ENCODE measurements at places on chromosomes 1 and 21. TPM values are rescaled to one million over a fixed set of nuclear protein-coding genes. Genes with fewer than 3 reads are reported as not detected.
A peak's percentile ranks its signal among the peaks of the same experiment; 100 is the strongest.

Gene SPRR2E
- not detected for total RNA-seq

Gene BSND
- total RNA-seq: not detected

Gene DNAJC28
- 2.1 TPM for total RNA-seq

Gene MTARC2
- 56.6 TPM for total RNA-seq

Gene OVAAL
- total RNA-seq: not detected

Gene ADAMTS4
- total RNA-seq: 1.4 TPM

Gene CAMSAP2
- total RNA-seq: 30.7 TPM

DNA sequence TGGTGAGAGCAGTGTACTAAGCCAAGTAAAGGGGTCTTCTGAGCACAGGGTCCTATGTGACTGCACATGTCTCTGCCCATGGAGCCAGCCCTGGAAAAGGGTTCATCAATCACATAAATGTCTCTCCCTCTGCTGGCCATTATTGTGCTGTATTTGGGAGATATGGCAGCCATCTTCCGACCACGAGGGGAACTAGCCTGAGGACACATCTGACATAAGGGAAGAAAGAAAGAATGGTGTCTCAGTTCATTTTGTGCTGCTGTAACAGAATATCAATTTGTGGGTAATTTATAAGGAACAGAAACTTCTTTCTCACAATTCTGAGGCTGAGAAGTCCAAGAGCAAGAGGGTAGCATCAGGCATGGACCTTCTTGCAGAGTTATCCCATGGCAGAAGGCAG is 55.1 kb upstream of the GJA5 start:
- DNase-seq: no peak
- peaks cover 19% of the 10 kb centered on the region for H3K4me1 ChIP-seq
- H3K27ac ChIP-seq: no peak overlapping the region
- H3K36me3 ChIP-seq: no peaks in the 10 kb centered on the region

GRCh38 chr1:193060938-193061337 is 1.5 kb downstream of the RO60 start:
- H3K4me3 ChIP-seq: peak overlapping the region; percentile 66
- H3K36me3 ChIP-seq: no peaks in the 10 kb centered on the region
- peaks cover 28% of the 10 kb centered on the region for H3K4me1 ChIP-seq
- no peak for DNase-seq
- no peaks in the 10 kb centered on the region for H3K27me3 ChIP-seq
- H3K27ac ChIP-seq: no peak overlapping the region

GRCh38 chr1:11842154-11843041 is 5.2 kb downstream of the NPPA start:
- no peaks in the 10 kb centered on the region for H3K27me3 ChIP-seq
- peaks cover 12% of the 10 kb centered on the region for H3K4me1 ChIP-seq
- peaks cover 83% of the 10 kb centered on the region for H3K36me3 ChIP-seq
- peak; percentile 66 for DNase-seq
- H3K4me3 ChIP-seq: no peak overlapping the region

- H3K4me3 ChIP-seq: no peak overlapping the region
- DNase-seq: no peak
- peaks cover 27% of the 10 kb centered on the region for H3K36me3 ChIP-seq
- peaks cover 28% of the 10 kb centered on the region for H3K4me1 ChIP-seq
- no peaks in the 10 kb centered on the region for H3K27me3 ChIP-seq
Measured at GRCh38 chr1:1377540-1378205, 2.7 kb upstream of the AURKAIP1 start.

GRCh38 chr1:51927029-51927428 is 48.5 kb upstream of the NRDC start:
- no peak for DNase-seq
- no peaks in the 10 kb centered on the region for H3K4me1 ChIP-seq
- no peaks in the 10 kb centered on the region for H3K36me3 ChIP-seq
- H3K4me3 ChIP-seq: no peak overlapping the region
- H3K27me3 ChIP-seq: peaks cover 27% of the 10 kb centered on the region
- H3K27ac ChIP-seq: no peak overlapping the region

GRCh38 chr1:43608827-43609226 is 41.1 kb upstream of the KDM4A start:
- no peak for DNase-seq
- no peaks in the 10 kb centered on the region for H3K27me3 ChIP-seq
- no peak overlapping the region for H3K4me3 ChIP-seq
- H3K36me3 ChIP-seq: peaks cover 70% of the 10 kb centered on the region
- H3K4me1 ChIP-seq: no peaks in the 10 kb centered on the region

GRCh38 chr1:53957194-53957818 is 11.2 kb downstream of the LRRC42 start:
- H3K36me3 ChIP-seq: peaks cover 50% of the 10 kb centered on the region
- H3K4me1 ChIP-seq: peaks cover 18% of the 10 kb centered on the region
- H3K4me3 ChIP-seq: no peak overlapping the region
- no peak for DNase-seq

- no peak overlapping the region for H3K4me3 ChIP-seq
- H3K4me1 ChIP-seq: peaks cover 5% of the 10 kb centered on the region
- no peak for DNase-seq
- peak overlapping the region; percentile 7 for H3K27ac ChIP-seq
- no peaks in the 10 kb centered on the region for H3K36me3 ChIP-seq
Measured at GRCh38 chr1:110465038-110465813, 14.3 kb downstream of the PROK1 start.

DNA sequence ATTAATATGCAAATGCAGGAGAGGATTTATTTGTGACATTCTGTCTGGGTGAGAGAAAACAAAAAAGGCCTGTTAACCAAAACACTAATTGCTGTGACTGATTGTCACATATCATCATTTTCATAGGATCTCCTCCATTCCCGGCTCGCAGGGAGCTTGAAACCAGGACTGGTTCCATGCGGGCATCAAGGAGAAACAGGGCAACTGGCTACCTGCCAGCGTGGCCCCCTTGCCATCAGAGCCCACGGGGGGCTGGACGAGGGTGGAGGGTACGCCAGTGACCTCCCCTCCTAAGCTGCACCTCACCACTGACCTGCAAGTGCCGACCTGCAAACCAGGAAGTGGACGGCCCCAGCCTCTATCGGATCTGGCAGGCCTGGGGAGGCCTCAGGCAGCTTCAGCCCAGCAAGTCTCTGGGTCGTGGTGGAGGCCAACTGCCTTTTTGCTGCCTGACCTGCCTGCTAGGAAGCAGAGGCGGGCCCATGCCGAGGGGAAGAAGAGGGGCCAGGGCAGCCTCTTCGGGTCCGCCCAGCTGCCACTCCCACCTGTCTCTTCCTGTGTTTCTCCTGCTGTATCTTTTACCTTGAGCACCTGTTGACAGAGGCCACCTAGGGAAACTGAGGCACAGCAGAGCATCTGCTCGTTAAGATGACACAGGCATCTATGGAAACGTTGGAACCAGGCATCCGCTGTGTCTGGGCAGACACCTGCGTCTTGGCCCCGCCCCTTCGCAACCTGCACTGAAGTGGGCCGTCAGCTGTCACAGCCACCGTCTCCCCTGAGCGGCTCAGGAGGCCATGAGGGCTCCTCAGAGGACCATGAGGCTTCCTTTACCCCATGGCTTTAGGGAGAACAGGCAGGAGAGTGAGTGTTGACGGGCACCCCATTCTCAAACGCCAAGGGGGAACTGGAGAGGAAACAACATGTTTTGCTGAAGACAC is 74.8 kb downstream of the CASZ1 start:
- H3K4me1 ChIP-seq: peaks cover 47% of the 10 kb centered on the region
- H3K4me3 ChIP-seq: no peak overlapping the region
- no peaks in the 10 kb centered on the region for H3K36me3 ChIP-seq

DNA sequence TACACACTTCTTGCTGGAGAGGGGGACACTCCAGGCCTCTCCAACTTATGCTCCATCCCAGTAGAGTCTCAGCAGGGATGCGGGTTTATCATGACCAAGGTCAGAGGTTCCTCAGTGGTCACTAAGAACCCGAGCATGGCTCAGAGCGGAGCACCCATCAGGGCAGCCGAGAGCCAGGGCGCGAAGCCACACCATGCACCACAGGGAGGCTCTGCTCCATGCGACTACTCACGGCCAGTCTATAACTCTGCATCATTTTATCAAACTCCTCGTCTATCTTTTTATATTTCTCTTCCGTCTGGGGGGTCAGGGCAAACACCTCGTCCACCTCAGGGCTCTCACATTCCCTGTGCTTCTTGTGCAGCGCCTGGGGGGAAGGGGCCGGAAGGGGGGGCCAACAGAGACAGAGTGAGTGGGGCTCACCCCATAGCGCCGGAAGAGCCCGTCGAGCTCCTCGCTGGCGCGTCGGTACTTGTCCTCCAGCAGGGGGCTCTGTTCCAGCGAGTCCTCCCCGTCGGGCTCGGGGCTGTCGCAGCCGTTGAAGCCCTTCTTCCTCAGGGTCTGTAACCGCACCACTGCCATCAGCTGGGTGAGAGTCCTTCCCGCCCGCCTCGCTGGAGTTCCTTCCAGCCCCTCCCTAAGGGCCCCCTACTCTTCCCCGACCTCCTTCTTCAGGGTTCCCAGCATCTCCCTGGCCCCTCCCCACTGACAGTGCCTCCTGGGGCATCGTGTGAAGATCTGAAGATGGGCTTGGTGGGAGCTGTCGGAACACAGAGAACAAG is 20.0 kb downstream of the MEF2D start:
- H3K27me3 ChIP-seq: no peaks in the 10 kb centered on the region
- peaks cover 66% of the 10 kb centered on the region for H3K4me1 ChIP-seq
- peak overlapping the region; percentile 62 for H3K27ac ChIP-seq
- DNase-seq: peak; percentile 75
- no peak overlapping the region for H3K4me3 ChIP-seq

DNA sequence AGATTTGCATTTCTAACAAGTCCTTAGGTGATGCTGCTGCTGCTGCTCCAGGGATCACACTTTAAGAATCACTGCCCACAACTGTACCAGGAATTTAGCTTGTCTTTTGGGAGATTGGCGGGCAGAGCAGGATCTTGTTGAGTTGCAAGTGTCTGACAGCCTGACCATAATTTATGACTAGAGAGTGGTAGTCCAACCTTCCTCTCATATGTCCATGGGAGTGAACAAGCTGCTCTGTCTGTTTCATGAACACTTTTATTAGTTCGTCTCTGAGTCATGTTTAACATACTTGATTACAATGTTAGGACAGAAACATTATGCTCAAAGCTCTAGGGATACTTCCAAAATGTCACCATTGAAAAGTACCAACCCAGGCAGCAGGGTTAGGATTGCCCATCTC is 169.6 kb downstream of the TGFB2 start:
- H3K4me1 ChIP-seq: no peaks in the 10 kb centered on the region
- H3K36me3 ChIP-seq: no peaks in the 10 kb centered on the region
- no peaks in the 10 kb centered on the region for H3K27me3 ChIP-seq
- no peak overlapping the region for H3K4me3 ChIP-seq

GRCh38 chr1:71804140-71804539 is 478.2 kb downstream of the NEGR1 start:
- no peaks in the 10 kb centered on the region for H3K4me1 ChIP-seq
- DNase-seq: no peak
- no peak overlapping the region for H3K27ac ChIP-seq
- no peak overlapping the region for H3K4me3 ChIP-seq
- H3K36me3 ChIP-seq: no peaks in the 10 kb centered on the region
- H3K27me3 ChIP-seq: no peaks in the 10 kb centered on the region

DNA sequence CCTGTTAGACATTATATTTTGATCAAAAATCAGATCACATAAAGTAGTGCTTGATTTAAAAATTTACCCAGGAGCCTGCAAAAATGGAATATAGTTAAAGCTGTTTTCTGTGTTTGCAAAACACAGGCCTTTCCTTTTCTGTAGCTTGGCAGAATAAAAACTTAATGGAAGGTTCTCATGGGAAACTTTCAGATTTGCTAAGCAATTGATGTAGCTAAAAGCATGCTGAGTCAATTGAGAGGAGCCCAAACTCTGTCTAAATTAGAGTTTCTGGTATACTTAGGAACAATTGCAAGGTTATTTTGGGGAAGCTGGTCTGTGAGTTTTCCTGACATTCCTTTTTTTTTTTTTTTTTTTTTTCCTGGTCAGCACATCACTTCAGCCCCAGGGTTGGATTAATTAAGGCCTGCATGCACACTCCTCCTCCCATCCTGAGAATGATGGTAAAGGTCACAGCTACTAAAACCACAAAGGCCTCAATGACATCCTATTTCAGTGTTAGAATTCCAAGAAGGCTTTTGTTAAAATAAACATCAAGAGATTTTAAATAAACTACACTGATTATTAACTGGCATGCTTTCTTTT is 608.7 kb downstream of the PLPP3 start:
- H3K36me3 ChIP-seq: no peaks in the 10 kb centered on the region
- H3K27ac ChIP-seq: no peak overlapping the region
- DNase-seq: no peak
- no peak overlapping the region for H3K4me3 ChIP-seq
